ENCODE measurements at places on chromosomes 7 and 10.

- no peaks in the 10 kb centered on the region for H3K4me1 ChIP-seq
- DNase-seq: no peak
- H3K36me3 ChIP-seq: no peaks in the 10 kb centered on the region
- H3K27me3 ChIP-seq: no peaks in the 10 kb centered on the region
These were observed 76.9 kb downstream of the ELMO1 start for GRCh38 chr7:37371755-37372154.

DNA sequence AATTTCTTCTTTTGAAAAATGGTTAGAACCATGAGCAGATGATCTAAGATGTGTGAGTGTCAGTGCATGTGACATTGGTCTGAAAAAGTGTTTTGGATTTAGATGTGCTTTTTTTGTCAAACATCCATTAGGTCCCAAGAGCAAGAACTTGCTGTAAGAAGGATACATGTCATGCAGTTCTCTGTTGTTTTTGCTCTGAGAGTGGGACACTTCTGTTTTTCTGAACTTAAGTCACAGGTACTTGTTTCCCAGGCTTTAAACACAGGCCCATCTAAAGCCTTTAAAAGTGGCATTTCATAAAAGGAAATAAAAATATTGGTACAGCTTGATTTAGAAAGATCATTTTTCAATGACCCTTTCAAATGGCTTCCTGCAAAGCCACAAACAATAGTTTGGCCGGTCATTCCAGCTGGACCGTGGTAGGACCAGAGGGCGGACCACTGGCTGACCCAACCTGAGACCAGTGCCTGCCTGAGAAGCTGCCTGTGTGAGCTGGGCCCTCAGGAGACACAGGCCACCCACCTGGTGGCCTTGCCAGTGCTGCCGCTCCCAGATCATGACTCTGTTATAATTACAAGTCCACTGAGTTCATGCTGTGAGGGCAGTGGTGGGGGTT is 92.7 kb downstream of the EEPD1 start:
- H3K27ac ChIP-seq: no peak overlapping the region
- H3K4me3 ChIP-seq: no peak overlapping the region
- H3K36me3 ChIP-seq: no peaks in the 10 kb centered on the region
- H3K4me1 ChIP-seq: no peaks in the 10 kb centered on the region
- DNase-seq: no peak

- H3K27me3 ChIP-seq: no peaks in the 10 kb centered on the region
- H3K4me3 ChIP-seq: no peak overlapping the region
- no peak for DNase-seq
- no peaks in the 10 kb centered on the region for H3K4me1 ChIP-seq
- H3K27ac ChIP-seq: no peak overlapping the region
These were observed 260.0 kb upstream of the NRP1 start for GRCh38 chr10:33594475-33594874.

DNA sequence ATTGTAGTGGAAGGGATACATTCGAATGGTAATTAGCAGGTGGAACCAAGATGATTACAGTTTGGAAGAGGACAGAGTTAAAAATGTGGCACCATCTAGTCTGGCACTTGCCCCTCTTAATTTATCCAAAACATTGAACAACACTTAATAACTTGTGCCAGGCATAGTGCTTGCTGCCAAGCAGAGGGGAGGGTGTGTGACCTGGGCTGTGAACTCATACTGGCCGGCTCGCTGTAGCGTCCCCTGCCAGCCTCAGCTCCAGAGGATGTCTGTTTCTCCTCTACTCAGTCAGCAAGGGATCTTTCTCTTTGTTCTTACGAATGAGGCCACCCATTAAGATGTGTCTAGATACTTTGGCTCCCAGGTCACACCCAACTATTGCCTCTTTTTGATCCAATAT is 179.4 kb upstream of the INHBA start:
- no peaks in the 10 kb centered on the region for H3K4me1 ChIP-seq
- no peaks in the 10 kb centered on the region for H3K36me3 ChIP-seq
- H3K27me3 ChIP-seq: no peaks in the 10 kb centered on the region
- H3K27ac ChIP-seq: no peak overlapping the region

GRCh38 chr10:12344375-12345110 is 4.8 kb upstream of the CAMK1D start:
- no peaks in the 10 kb centered on the region for H3K36me3 ChIP-seq
- DNase-seq: no peak
- H3K27me3 ChIP-seq: peaks cover 7% of the 10 kb centered on the region
- no peak overlapping the region for H3K27ac ChIP-seq

DNA sequence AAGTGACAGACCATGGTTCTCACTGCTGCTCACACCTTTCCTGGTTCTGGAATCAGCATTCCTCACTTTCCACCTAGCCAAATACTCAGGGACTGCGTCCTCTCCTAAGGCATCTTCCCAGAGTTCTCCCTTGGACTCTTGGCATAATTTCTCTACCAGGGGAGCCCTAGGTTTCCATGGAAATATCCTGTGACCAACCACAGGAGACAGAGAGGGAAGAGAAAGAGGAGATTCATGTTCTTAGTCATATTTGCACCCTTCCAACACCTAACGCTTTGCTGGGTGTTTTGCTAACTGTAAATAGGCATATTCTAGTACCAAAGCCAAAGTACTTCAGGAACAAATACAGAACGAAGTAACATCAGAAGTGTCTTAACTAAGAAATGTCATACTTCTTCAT is 28.6 kb downstream of the DENND11 start:
- no peaks in the 10 kb centered on the region for H3K36me3 ChIP-seq
- no peak for DNase-seq
- no peaks in the 10 kb centered on the region for H3K27me3 ChIP-seq
- H3K4me3 ChIP-seq: no peak overlapping the region
- peaks cover 2% of the 10 kb centered on the region for H3K4me1 ChIP-seq
- no peak overlapping the region for H3K27ac ChIP-seq

- 0 out of 2 replicates have a peak, but pooled peaks cover 3% of the 10 kb centered on the region for H3K27me3 ChIP-seq
- no peaks in the 10 kb centered on the region for H3K4me1 ChIP-seq
- H3K36me3 ChIP-seq: no peaks in the 10 kb centered on the region
- H3K4me3 ChIP-seq: peak within 1 kb of the TSS; percentile 75
- no peak within 1 kb of the TSS for H3K27ac ChIP-seq
These were observed at the start of gene CASP7 for GRCh38 chr10:113679463-113680189. TSS of gene CASP7 (plus strand) at chr10:113679912. CDS start at chr10:113697494, 17,582 bp downstream.

GRCh38 chr7:3029138-3029537 is 14.5 kb downstream of the CARD11 start:
- H3K27me3 ChIP-seq: no peaks in the 10 kb centered on the region
- no peaks in the 10 kb centered on the region for H3K36me3 ChIP-seq
